Ammon's horn (tissue), 1 donor: ENCODE measurements at places on chromosomes 7 and 10.

- no peak for DNase-seq
Measured at GRCh38 chr10:30396698-30397097, 37.3 kb upstream of the MAP3K8 start.

DNA sequence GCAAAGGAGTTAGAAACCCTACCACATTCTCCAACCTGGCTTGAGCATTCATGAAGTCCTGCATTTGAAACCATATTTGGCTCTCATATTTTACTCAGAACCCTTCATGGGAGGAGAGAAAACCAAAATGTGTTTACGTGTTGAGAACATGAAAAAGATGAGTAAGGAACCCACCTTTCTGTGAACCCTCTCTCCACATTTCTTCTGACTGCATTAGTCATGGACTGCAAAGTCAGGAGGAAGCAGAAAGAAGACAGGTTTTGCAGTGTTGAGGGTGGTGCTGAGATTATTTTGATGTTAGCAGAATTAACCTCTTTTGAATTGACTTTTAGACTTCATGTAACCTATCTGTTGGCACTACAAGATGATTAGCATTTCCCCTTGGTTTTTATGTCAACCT is 4.9 kb downstream of the IFIT1B start:
- DNase-seq, result no peak

GRCh38 chr10:101818872-101819633 is 809 bp upstream of the OGA start:
- peak; percentile 42 for DNase-seq

DNA sequence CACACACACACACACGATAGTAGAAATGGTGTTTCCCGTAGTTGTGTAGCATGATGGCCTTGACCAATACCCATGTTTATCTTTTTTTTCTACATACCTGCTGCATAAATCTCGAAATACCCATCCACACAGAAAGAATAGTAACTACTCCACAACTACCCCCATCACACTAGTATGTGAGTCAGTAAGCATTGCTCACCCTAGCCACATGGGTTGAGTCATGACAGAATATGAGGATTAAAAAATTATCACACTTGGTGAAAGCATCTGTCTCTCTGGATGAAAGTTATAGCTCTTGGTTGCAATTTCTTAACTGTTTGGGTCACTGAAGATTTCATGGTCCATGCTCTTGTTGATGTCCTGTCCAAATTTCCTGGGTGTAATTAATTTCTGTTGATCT is 103.4 kb upstream of the MDFIC start:
- DNase-seq, result peak; percentile 27

GRCh38 chr10:74103560-74104258 is 46.9 kb downstream of the AP3M1 start:
- peak; percentile 39 for DNase-seq

- DNase-seq, result no peak
Measured at GRCh38 chr10:126135941-126136595, 239.7 kb downstream of the FANK1 start.

DNA sequence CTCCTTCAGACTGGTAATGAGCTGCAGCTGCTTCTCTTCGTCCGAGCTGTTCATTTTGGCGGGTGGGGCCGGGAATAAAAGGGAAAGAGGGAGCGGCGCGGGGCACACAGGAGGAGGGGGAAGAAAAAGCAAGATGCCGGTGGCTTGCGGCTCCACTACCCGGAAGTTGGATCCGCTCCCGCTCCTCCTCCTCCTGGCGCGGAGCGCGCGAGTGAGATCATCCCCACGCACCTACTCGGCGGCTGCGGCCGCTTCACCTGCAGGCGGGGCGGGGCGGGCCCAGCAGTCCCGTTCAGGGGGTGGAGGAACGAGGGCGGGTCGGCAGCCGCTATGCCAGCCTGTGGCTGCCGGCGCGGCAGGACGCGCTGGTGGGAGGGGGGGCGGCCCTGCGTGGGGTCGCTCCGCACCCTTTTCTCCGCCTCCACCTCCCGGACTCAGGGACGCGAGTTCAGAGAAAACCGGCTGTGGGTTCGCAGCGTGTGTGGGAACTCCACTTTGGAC is at the start of gene SHTN1:
Gene SHTN1 (minus strand): TSS at position 162 of the 501 bp plus-strand sequence. CDS start 108 bp downstream, at position 54.
- peak; percentile 74 for DNase-seq

DNA sequence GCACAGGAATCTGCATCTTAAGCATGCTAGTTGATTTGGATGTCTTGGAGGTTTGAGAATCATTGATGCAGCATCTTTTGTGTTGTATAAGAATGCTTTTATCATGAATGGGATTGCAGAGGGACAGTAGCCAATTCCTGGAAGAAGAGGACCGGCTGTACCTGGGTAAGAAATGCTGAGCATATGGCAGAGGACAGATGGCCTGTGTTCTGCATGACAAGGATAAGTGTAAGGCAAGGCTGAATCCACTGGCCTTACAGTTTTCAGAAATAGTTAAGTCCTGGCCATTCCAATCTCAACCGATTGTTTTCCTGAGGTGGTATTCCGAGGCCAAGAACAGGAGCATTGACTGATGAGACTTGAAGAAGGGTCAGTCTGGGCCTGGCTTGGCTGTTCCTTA is 24.4 kb upstream of the KBTBD2 start:
- DNase-seq, result no peak

- no peak for DNase-seq
Measured at GRCh38 chr10:71849461-71849908, 1.6 kb downstream of the PSAP start.
